Activated CD4-positive, alpha-beta T cell treated with anti-CD3 and anti-CD28 coated beads for 24 hours (primary cell): ENCODE measurements at places on chromosomes 7 and 10.

GRCh38 chr7:81846398-81846797 lies 76.6 kb upstream of the HGF start:
- no peak for DNase-seq

- no peak for DNase-seq
Observed at GRCh38 chr7:39383136-39383535, 183.1 kb upstream of the YAE1 start.

GRCh38 chr7:87310790-87311419 lies 34.6 kb upstream of the CROT start:
- DNase-seq = no peak

- no peak for DNase-seq
Observed at GRCh38 chr10:104041891-104042535, 43.7 kb downstream of the COL17A1 start.

DNA sequence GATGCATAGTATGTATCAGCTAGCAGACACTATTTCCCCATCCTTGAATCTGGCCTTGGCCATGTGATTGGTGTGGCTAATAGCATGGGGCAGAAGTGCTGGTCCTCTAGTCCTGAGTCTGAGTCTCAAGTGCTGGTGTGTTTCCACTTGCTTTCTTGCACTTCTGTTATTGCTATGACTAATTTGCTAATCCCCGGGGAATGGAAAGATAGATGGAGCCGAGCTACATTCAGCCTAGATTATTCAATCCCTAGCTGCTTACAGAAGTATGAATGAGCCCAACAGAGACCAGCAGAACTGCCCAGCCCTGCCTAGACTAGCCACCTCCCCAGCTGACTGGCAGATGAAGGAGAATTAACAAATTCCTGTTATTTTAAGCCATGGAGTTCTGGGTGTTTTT lies 53.2 kb upstream of the SYPL1 start:
- DNase-seq = no peak

GRCh38 chr7:149440222-149440621 lies 20.6 kb downstream of the ZNF777 start:
- no peak for DNase-seq

GRCh38 chr7:101518336-101518735 lies 110.8 kb downstream of the MYL10 start:
- DNase-seq = no peak

GRCh38 chr7:135169141-135169963 lies 1.2 kb downstream of the CYREN start:
- no peak for DNase-seq

DNA sequence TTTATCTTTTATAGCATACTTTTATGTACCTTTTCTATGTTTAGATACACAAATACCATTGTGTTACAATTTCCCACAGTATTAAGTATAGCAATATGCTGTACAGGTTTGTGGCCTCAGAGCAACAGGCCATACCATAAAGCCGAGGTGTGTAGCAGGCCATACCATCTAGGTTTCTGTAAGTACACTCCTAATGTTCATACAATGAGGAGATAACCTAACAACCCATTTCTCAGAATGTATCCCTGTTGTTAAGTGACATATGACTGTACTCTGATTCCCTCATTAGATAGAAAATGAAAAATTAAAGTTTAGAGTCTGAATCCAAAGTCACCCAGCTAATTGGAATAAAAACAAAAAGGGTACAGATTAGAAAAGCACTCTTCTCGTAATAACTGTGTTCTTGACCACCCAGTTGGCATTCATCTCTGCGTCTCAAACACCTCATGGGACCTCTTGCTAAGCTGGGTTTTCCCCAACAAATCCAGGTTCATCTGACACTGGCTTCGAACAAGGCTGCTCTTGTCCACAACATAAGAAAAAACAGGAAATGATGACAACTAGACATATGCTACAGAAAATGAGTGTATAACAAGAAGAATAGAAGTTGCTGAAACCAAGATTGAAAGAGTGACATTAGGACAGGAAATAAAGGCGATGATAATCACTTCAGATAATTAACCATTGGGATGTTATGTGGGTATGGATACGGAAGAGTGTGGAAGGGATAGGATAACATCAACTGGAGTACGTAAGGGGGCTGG lies 1.4 kb downstream of the NDUFB8 start:
- DNase-seq = no peak

GRCh38 chr7:3880228-3880987 lies 579.4 kb downstream of the SDK1 start:
- no peak for DNase-seq

DNA sequence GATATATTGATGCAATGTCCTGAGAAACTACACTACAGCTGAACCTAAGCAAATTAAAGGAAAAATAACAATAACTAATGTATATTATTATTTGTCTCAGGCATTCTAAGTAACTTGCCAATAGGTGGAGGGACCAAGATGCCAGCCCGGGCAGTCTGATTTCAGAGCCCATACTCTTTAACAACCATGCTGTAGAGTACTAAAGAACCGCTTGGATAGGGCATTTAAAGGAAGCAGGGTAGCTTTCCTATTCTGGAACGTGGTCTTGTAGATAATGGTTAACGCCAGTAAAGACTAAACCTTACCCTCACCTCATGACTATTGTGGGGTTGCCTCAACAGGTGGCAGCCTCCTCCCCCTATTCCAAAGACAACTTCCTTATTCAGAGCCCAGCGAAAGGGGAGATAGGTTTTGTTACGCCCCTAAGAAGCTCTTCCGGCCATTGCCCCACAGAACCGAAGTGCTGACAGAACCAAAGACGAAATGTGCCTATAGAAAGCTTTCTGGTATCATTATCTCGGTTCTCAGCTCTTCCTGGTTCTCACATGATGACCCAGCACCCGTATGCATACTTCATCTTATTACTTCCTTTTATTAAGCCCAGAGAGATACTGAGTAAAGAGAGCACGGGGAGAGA lies 707 bp upstream of the C1GALT1 start:
- peak; percentile 1 for DNase-seq

GRCh38 chr10:84551437-84552120 lies 223.2 kb downstream of the CCSER2 start:
- DNase-seq = no peak
